Tongue (tissue), 3 donors: ENCODE measurements at places on chromosomes 6 and 20. TPM values are rescaled to one million over a fixed set of nuclear protein-coding genes. Genes with fewer than 3 reads are reported as not detected.
A peak's percentile ranks its signal among the peaks of the same experiment; 100 is the strongest.

DNA sequence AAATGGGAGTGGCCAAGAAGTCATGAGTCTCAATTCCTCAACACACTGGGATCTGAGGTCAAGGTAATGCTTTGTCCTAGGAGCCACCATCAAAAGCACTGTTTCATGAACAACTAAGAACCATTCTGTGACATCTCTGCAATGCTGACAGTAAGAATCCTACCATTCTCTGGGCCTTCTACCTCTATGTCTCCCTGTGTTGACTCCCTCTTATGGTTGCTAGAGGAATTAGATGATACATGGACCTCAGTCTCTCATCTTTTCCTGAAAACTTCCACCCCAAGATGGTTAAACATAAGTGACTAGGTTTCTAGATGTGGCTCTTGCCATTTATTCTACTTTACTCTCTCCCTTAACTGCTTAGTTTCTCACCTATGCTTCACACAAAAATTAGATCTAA, 9.1 kb downstream of the MTRF1L start:
- DNase-seq: no peak

DNA sequence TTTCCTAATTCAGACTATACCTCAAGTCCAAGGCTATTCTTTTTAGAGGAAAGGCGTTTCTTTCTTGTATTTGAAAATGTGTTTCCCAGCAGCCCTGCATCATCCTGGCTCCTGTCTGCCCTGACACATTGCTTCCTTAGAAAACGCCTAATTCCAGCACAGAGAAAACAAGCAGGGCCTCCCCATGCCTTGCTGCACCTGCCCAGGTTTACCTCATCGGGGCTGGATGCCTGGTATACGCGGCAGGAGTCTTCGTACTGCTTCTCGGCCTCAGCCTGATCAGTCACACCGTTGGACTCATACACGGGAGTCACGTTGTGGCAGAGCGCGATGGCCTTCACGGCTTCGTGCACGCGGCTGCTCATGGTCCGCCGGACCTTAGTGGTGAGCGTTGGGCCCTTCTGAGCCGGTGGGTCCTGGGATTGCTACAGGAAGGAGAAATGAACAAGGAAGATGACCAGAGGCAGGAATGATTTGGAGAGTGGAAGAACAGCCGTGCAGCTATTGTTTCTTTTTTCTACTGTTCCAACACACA, 111.4 kb downstream of the ATP9A start:
- no peak for DNase-seq

- no peak for DNase-seq
Measured at GRCh38 chr6:131761060-131761761, 46.6 kb upstream of the ENPP1 start.

HLA-DQA1 gene
- total RNA-seq: not detected

DNA sequence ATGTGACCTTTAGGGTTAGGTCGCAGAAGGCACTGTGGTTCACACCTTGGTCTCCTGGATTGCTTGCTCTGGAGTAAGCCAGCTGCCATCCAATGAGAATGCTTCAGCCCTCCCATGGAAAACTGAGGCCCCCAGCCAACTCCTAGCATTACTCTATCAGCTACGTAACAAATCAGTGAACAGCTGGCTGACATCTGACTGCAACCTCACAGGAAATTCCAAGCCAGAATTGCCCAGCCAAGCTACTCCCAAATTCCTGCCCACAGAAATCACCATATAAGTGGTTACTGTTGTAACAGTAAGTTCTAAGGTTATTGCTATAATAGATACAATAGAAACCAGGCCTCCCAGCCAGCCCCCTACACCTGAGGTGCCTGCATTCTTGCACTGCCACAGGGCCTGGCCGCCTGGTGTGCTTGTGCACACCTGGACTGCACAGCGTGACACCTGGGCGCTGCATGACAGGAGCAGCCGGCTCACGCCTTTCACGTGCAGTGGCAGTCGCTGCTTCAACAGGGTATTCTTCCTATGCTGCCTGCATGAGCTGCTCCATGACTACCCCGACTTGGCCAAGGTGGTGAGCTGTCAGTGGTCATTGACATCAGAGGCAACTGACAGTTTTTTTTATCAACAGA, 429.7 kb upstream of the RUNX2 start:
- DNase-seq: peak; percentile 21

DNA sequence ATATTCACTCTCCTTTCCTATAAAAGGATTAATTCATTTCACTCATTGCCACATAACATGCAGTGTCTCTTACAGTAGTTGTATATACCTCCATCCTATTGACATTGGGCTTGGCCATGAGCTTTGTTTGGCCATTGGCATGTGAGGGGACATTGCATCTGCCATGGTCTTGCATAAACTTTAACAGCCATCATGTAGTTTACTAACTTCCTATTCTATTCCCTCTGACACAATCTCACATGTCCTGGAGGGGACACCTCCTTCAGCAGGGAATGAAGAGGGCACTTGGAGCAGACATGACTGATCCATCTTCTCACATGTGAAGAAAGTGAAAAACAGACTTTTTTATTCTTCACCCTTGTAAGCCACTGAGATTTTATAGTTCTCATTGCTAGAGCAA, 115.5 kb upstream of the MARCKS start:
- DNase-seq: no peak

GRCh38 chr6:82875573-82876185, 190.0 kb downstream of the UBE3D start:
- no peak for DNase-seq

DNA sequence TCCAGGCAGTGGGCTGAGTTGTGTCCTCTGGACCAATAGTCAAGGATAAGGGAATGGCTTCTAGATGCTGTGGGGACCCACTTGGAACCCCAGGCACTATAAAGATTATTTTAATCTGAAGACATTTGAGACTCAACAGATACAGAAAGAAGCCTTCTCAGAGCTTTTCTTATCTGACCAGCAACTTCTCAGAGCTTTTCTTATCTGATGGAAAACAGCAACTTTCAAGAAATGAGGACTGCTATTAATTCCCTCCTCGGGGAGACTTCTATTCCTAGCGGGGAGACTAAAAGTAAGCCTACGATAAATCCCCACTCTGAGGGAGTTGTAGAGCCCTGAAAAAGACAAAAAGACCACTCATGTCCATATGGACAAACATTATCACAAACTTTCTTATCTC, 160.5 kb downstream of the RNASET2 start:
- no peak for DNase-seq

ACAT2 gene
- 6.4 TPM for total RNA-seq

- no peak for DNase-seq
Measured at GRCh38 chr6:134245706-134246105, 72.2 kb downstream of the SGK1 start.

- peak; percentile 45 for DNase-seq
Measured at GRCh38 chr6:116254297-116255056, 602 bp upstream of the TSPYL4 start.

- DNase-seq: no peak
Measured at GRCh38 chr6:113829696-113830045, 27.5 kb upstream of the MARCKS start.

GRCh38 chr20:35837577-35838195, 65.9 kb downstream of the PHF20 start:
- peak; percentile 35 for DNase-seq

DNA sequence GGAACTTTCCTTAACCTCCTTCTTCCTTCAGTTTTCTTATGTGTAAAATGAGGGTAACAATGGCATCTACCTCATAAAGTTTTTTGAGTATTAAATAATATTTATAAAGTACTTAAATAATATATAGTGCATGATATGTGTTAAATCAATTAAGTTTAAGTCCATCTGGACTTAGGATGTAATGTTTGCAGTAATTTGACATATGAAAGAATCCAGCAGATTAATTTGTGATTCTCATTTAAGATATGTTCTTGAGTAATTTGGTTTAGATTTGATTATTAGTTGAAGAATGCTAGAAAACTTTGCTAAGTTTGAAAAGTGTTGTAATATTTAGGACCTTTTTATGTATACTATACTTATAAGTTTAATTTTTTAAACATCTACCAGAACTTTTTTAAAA, 18.1 kb downstream of the KCTD20 start:
- DNase-seq: no peak

DNA sequence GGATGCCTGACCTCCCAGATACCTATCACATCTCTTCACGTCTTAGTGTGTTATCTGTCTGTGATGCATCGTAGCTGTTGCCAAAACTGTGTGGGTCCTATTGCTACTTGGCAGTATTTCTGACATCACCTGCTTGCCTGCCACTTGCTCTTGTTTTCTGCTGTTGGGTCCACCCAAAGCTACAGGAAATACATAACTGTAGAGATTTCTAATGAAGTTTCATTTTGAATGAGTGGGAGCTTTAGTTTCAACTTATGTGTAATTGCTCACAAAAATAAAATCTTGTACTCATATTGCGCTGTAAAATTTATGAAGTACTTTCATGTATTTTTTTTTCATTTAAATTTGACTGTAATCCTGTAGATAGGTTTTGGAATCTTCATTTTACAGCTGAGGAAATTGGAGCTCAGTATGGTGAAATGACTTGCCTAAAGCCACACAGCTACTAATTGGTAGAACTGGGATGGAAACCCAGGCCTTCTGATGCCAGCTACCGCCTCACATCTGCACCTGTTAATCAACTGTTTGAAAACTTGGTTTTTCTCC, 113.6 kb upstream of the MAN1A1 start:
- no peak for DNase-seq

ULBP3 gene
- total RNA-seq: 1.8 TPM

DNA sequence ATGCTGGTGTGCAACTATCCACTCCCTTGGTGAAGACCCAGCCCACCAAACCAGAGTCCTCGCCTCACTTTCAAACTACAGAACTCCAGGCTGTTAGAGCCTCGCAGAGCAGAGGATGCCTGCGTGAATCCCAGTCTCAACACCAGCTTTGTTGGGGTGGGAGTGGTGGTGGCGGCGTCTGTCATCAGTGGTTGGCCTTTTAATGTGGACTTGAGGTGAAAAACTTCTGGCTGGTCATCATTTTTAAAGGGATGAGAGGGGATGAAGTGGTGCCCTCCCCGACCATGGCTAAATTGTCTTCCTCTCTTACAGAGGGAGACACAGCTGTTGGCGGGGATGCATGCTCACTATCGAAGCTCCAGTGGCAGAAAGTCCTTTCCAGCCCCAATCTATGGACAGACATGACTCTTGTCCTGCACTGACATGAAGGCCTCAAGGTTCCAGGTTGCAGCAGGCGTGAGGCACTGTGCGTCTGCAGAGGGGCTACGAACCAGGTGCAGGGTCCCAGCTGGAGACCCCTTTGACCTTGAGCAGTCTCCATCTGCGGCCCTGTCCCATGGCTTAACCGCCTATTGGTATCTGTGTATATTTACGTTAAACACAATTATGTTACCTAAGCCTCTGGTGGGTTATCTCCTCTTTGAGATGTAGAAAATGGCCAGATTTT, 54.9 kb downstream of the EZR start:
- no peak for DNase-seq

DNA sequence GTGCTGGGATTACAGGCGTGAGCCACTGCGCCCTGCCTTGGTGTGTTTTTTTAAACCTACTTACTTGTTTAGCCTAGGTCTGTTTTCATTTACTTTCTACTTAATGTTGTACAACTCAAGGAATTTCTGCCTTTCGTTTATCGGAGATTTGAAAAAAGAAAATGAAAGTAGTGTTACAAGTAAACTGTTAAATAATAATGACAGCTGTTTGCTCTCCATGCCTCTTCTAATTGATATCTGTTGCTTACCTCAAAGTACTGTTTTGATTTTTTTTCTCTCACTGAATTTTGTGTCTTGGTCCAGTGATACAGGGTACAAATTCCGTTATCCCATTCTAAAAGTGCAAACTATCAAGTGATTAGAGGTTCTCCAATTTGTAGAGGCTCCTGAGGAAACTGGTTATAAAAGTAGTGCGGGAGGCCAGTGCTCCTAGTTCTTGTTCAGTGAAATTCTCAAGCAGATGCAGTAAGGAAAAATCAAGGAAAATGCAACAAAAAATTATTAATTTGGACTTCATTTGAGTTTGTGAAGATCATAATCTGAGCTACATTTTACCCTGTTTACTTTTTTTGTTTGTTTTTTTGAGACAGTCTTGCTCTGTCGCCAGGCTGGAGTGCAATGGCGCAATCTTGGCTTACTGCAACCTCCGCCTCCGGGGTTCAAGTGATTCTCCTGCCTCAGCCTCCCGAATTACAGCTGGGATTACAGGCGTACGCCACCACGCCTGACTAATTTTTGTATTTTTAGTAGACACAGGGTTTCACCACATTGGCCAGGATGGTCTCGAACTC, 2.2 kb downstream of the UBR2 start:
- no peak for DNase-seq

DNA sequence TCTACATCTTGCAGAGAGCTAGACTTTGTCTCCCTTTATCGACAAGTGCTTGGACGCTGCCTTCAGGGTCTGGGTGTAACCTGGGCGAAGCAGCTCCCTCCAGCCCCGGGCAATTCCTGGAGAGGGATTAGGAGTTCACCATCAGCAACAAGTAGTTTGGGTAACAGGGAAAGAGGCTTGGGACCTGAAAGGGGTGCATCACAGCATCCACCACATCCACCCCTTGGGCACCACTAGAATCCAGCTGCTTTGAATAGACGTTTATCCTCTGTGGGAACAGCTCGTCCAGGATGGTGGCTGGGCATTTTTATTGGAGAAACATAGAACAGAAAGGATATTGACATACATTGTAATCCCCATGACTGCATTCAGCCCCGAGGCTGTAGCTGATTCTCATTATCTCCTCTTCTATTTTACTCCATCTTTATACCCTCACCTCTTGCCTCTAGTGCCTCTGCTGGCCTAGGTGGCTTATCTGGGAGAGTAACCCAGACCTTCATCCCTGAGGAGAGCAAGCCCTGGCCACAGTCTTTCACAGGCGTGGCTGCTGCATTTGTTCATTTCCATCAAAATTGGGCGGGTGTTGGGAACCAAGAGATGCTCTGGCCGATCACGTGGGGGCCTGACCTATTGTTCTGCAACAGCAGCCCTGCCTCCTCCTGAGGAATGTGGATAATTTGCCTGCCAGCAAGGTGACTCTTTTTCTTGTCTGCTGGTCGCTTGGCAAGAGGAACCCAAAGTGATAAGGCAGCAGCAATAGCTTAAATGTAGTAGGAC, 109.2 kb upstream of the RALGAPA2 start:
- no peak for DNase-seq

GUCA1A gene
- total RNA-seq: not detected

DNA sequence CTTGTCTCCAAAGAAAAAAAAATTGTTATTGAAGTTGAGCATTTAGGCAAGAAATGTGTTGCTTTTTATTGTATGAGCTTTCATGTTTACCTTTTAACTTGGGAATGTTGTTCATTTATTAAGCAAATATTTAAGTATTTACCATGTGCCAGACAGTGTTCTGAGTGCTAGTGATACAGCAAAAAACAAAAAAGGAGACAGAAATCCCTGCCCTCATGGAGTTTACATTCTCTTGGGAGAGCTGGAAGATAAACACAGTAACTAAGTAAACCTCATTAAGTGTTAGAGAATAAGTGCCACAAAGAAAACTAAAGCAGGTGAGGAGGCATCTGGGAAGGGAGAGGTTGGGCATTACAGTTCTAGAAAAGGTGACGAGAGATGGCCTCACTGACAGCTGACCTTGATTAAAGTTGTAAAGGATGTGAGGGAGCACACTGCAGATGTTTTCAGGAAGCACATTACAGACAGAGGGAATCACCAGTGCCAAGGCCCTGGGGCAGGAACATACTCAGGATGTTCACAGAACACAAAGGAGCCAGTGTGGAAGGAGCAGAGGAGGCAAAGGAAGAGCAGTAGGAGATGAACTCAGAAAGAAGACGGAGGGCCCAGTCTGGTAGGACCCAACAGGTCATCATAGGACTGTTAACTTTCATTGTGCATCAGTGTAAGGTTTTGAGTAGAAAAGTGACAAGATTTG, 33.5 kb downstream of the XRN2 start:
- no peak for DNase-seq

SNAP91 gene
- total RNA-seq: 2.9 TPM
